GM04504 (cell line): ENCODE measurements at places on chromosomes 7 and 10.

- no peak for DNase-seq
These were observed 117.6 kb downstream of the LRRC4 start for GRCh38 chr7:127913686-127914085.

GRCh38 chr10:21519941-21520436 lies 5.5 kb downstream of the SKIDA1 start:
- DNase-seq = no peak

DNA sequence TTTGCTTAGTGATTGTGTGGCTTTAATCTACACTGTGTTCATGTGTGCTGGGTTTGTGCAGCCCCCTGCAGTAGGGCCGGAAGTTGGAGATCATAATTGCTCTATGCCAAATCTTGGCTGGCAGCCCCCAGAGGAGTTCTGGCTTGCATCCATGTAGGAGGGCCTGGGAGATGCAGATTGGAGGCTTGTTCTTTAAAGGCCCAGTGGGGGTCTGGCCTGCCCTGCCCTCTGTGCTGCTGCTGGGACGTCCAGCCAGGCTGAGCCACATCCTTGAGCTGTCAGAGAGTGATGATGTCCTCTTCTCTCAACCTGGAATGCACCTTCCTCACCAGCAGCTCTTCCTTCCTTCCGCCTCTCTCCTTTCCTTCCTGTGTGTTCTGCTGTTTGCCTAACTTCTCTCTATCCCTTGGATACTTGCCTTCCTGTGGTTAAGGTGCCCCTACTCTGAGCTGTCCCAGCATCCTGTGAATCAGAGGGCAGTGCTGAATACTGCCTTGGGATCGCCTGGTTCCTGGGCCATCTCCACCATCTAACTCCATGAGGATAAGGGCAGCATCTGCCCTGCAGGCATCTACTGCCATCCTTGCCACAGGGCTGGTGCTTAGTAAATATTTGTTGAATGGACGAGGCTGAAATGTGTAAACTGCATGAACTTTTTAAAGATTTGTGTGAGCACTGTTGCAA lies 30.2 kb downstream of the DOCK1 start:
- no peak for DNase-seq

- no peak for DNase-seq
These were observed 17.4 kb downstream of the PSPH start for GRCh38 chr7:56033671-56034432.

GRCh38 chr10:104498347-104499081 lies 142.6 kb upstream of the SORCS3 start:
- no peak for DNase-seq

DNA sequence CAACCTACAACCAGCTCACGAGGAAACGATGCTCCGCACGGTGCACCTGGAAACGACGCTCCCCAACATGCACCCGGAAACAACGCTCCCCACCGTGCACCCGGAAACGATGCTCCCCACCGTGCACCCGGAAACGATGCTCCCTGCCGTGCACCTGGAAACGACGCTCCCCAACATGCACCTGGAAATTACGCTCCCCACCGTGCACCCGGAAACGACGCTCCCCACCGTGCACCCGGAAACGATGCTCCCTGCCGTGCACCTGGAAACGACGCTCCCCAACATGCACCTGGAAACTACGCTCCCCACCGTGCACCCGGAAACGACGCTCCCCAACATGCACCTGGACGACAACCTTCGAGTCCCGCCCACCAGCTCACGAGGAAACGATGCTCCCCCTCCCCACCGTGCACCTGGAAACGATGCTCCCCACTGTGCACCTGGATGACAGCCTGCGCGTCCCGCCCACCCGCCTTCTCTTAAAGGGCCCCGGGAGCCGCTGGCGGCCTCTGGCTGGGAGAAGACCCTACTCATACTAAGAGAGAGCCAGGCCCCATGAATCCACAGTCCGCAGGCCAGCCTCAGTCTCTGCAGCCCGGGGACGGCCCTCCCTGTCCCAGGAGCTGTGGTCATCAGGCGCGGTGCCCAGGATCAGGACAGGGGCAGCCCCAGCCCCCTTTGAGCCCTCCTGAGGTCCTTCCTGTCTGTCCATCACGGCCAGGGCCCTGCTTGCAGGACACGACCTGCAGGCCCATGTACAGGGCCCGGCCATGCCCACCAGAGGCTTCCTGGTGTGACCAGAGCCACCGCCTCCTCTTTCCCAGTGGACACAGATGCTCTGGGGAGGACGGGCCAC lies 98.3 kb downstream of the PDGFA start:
- DNase-seq = no peak

DNA sequence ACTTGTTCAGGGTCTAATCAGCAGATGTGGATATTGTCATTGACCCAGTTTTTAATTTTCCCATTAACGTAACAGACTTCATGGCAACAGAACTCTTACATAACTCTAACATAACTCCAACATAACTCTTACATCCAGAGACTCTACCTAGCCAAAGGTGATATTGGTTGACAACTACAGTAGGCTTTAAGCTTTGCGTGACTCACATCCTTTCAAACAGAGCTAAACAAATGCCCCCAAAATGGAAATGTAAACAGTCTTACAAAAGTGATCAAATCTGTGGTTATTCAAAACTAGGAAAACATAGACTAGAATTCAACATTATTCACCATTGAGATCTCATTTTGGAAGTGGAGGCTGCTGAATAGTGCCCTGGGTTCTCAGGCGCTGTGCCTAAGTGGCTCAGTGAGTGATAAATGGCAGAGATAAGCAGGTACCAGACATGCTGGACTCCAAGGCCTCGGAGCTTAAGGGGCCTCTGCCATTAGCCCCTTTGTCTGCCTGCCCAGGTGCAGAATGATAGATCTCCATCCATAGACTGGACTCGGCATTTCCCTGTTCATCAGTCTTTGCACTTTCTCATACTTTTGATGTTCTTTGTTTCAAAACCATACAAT lies 34.3 kb upstream of the BTBD16 start:
- no peak for DNase-seq

DNA sequence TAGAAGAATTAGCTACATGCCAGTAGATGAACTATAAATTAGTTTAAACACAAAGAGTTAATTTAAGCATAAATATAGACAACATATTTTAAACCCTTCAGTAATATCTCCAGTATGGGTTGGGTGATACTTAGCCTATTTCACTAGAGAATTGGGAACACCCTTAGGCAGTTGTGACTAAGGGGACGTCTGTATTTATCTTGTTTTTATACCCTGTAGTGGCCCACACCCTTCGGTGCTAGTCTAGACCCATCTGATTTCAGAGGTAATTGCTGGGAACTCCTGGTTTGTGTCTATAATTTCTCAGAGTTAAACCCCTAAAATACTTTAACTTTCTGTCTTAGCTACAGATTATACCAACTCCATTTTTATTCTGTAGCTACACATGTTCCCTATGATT lies 11.5 kb upstream of the STEAP4 start:
- no peak for DNase-seq

- no peak for DNase-seq
These were observed 73.5 kb downstream of the CLEC2L start for GRCh38 chr7:139597028-139597427.

GRCh38 chr7:83930262-83930661 lies 264.3 kb downstream of the SEMA3A start:
- no peak for DNase-seq

DNA sequence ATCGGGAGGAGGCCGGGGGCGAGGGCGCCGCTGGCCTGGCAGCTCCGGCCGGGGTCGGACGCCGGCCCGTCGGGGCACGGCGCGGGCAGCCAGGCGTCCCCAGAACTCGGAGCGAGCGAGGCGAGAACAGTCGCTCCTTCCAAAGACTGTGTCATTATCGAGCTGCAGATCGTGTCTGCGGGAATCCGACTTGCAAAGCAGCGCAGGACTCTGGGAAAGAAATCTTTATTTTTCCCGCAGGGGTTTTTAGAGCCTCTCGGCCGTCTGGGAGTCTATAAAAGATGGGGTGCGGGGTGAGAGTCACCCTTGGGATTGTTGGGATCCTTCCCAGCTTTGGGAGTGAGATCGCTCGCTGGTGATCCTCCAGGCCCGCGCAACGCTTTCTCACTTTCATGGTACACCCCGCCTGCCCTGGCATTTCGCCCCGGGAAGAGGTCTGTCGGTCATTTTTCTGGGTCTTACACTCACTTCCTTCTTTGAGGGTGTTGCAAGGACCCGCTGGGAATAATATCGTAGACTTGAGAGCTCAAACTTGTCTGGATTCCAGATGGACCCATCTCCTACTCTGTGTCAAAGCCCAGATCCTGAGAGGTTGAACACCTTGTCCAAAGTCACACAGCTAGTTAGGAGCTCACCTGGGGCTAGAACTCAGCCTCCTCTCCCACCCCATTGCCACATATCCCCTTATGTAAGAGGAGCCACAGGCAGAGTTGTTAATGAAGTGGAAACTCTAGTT lies 1.0 kb downstream of the UBTD1 start:
- DNase-seq = peak; percentile 58

- DNase-seq = peak; percentile 17
These were observed 36.0 kb downstream of the R3HCC1L start for GRCh38 chr10:98170249-98171117.

DNA sequence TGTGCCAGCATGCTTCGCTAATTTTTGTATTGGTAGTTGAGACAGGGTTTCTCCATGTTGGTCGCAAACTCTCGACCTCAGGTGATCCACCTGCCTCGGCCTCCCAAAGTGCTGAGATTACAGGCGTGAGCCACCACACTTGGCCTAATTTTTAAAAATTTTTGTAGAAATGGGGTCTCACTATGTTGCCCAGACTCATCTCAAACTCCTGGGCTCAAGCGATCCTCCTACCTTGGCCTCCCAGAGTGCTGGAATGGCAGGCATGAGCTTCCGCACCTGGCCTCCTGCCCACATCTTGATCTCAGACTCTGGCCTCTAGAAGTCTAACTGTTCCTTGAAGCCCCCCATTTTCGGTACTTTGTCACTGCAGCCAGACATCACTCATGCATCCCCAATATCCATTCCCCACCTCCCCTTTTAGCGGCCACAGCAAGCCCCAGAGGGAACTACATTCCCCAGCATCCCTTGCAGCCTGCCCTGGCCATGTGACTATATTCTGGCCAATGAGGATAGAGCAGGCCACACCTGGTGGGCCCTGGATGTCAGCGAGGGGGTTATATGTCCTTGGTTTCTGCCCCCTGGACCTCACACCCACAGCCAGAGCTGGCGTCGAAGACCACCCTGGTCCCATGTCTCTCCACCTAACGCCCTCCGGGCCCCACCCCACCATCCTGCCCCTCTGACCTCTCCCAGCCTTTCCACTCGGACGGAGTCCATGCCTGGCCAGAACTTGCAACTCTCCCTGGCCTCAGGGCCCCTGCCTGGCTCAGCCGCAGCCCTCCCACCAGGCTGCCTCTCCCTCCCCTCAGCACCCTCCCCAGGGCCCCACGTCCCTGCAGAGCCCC lies 33.8 kb downstream of the MICALL2 start:
- DNase-seq = no peak

- DNase-seq = no peak
These were observed 52.5 kb upstream of the MPP7 start for GRCh38 chr10:28355376-28355775.

DNA sequence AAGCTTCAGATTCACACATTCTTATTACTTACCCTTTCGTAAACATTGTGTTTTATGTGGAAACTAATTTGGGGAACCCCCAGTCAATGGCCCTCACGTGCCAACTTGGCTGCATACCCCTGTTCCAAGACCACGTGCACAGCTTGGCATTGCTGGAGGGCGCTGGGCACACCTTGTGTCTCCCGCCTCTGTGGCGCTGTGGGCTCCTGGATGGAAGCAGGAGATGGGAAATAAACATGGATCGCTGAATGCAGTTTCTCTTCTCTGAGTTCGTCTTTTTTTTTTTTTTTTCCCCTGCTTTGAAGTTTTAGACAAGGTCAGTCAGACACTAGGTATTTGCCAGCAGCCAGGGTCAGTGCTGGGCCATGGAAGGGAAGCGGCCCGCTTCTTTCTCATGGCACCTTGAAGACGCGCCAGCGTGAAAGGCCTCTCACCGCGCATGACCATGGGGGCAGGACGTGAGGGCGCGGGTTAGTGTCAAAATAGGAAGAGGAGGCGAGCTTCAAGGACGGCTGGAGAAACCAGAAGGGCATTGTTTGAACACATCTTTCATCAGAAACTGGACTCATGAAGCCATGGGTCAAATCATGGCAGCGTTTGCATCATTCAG lies 27.3 kb downstream of the BNIP3 start:
- no peak for DNase-seq

DNA sequence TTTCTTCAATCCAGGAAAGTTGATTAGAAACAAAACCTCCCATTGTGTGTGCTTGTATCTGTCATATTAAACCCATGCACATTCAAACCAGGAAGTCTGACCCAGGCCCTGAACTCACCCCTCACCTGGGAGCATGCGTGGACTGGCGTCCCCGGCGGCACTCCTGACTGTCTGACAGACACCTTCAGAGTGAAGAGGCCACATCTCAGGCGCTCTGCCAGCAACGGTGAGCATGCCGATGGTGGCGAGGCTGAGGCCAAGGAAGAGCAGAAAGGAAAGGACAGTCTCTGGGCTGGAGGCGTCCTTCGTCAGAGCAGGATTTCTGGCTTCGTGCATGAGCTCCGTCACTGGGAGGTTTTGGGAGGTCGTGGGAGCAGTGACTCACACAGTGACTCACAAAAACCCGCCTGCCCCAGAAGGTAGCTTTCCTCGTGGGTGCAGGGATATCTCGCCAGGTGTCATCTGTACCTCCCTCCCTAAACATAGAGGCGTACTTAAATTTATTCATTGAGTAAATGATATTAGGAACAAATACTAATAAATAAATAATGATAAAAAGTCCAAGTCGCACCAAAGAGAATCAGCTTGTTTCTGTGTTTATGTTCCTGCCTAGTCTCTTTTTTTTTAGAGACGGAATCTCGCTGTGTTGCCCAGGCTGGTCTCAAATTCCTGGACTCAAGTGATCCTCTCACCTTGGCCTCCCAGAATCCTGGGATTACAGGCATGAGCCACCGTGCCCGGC lies 13.5 kb downstream of the IQCE start:
- no peak for DNase-seq

GRCh38 chr7:125563964-125564529 lies 634.4 kb upstream of the POT1 start:
- DNase-seq = no peak

GRCh38 chr7:44466300-44467216 lies 23.9 kb downstream of the NUDCD3 start:
- DNase-seq = no peak

DNA sequence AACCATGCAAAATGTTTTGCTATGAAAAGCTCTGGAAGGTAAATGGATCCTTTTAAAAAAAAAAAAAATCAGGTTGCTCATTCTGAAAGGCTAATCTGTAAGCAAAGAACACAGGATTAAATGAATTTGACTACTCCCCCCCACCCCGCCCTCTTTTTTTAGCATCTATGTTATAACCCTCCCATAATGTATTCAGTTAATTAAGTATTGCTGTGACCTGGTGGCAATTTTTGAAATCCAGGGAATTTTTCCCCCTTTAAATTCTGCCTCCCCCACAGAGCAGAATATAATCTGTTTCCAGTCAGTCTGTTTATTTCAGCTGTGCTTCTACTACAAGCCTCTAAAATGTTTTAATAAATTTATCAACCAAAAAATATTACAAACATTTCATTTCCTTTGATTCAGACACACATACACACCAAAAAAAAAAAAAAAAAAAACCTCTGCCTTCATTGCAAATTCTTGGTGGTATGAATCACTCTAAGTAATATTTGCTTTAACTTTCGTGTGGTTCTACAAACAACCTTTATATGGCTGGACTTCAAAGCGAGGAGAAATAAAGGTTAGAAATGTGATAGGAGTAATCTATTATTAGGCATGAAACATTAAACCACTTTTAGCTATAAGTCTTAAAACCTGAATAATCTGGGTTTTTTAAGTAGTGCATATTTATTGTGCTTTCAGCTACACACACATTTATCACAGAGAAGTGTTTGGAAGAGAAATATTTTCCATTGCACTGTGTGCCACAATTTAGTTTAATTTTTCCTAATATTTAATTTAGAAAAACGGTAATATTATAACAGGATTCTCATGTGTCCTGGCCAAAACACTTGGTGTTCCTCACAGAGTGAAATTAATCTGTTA lies 64.4 kb upstream of the ARID5B start:
- DNase-seq = no peak
